Activated naive CD4-positive, alpha-beta T cell (primary cell): ENCODE measurements at places on chromosomes 12 and 14.

- DNase-seq, result no peak
These were observed 48.3 kb downstream of the SPRING1 start for GRCh38 chr12:116689521-116689920.

GRCh38 chr14:76998910-76999309 is 29.6 kb downstream of the IRF2BPL start:
- DNase-seq, result no peak

- no peak for DNase-seq
These were observed 10.2 kb downstream of the DHH start for GRCh38 chr12:49084438-49084837.

- DNase-seq, result no peak
These were observed 3.9 kb upstream of the HSPA2 start for GRCh38 chr14:64536488-64537245.

DNA sequence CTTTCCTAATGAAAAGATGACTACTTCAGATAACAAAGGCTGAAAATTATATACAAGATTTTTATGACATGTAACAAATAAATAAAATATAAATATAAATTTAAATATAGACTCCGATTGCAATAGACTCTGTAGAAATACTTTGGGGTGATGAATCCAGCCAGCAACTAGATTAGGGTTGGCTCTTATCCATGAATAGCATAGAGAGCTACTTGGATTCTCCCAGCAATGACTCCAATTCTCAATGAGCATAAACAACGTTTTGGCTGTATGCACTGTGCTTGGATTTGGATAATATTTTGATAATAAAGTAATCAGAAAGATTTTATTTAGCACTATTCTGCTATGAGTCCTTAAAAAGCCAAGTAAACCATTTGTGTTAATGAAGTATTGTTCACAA is 58.0 kb upstream of the LRFN5 start:
- DNase-seq, result no peak

DNA sequence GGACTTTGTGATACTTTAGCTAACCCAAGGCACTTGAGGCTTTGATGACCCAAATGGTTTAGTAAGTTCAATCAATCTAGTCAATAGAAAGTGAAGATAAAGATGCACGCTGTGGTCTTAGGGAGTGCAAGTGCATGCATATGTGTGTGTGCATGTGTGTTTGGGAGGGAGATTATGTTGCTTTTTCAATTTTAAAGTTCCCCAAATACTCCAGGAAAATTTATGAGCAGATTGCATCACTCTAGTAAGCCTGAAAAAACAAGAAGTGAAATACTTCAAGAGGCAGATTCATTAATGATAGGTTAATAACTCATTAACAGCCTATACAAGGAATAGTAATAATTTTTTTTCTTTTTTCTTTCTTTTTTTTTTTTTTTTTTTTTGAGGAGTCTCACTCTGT is 12.4 kb upstream of the SIX1 start:
- DNase-seq, result no peak

DNA sequence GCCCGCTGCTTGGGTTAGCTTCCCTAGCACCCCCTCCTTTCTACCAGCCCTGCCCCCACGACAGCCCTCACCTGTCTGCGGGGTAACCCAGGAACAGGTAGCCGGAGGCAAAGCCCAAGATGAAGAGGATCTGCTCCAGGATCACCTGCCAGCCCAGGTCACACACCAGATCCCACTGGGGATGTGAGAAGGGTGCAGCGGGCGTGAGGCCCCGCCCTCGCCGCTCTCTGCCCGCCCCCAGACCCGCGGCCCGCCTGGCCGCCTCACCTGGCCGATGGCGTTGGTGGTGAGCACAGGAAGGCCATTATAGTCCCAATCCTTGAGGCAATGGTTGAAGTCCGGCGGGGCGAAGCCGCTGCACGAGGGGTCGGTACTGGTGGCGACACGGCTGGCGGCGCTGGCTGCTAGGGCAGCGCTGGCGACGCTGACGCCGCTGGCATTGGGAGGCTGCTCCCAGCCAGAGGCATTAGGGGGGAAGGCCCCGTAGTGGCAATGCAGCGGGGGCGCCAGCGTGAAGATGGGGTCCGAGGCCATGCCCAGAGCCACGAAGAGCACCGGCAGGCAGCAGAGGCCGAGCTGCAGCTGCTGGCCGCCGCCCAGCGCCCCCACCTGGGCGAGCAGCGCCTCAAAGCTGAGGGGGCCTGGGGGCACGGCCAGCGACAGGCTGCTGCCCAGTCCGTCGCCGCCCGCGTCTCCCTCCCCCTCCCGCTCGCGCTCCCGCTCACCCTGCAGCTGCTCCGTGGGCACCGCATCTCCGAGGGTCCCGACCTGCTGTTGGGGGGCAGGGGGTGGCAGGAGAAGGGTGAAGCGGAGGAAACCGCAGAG is 794 bp downstream of the SLC22A17 start:
- no peak for DNase-seq

DNA sequence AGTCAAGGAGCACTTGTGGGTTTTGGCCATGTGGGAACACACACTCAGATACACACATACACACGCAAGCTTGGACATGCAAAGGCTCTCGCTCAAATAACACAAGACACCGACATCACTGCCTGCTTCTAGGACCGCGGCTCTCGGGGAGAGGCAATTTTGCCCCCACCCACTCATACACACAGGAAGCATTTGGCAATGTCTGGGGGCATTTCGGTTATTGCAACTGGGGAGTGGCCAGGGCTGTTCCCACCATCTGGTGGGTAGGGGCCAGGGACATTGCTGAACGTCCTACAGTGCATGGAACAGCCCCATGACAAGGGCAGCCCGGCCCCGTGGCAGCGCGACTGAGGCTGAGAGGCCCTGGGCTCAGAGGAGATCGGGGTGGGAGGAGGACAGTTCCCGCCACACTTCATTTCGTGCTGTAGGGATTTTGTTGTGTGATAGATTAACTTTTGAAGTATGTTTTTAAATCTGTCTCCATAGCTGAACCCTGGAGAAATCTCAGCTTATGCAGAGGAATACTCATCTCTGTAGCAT is 35.6 kb downstream of the RIMBP2 start:
- DNase-seq, result no peak

DNA sequence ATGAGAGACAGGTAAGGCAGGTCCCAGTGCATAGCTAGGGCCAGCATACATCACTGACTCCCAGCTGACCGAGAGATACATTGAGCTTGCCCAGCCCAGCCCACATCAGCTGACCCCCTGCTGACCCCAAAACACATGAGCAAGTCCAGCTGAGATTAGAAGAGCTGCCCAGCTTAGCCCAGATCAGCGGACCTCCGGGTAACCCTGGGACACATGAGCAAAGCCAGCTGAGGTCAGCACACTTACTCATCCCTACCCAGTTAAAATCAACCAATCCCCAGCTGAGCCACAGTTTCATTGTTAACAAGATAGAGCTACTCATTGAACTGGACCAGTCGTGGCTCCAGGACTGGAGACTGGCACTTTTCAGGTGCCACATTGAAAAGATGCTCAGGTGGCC is 21.8 kb upstream of the FBXO34 start:
- DNase-seq, result no peak

DNA sequence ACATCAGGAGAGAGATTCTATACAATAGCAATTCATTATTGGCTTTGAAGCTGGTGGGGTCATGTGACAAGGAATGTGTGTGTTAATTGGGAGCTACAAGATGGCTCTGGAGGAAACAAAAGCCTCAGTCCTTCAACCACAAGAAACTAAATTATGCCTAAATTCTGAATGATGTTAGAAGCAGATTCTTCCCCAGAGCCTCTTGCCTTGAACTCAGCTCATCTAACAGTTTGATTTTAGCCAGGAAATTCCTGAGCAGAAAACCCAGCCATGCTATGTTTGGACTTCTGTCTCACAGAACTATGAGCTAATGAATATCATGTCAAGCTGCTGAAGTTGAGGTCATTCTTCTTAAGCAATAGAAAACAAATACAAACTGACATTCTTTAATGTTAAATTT is 274.7 kb downstream of the SLC6A15 start:
- DNase-seq, result no peak
